ENCODE measurements at places on chromosomes 3 and 15. TPM values are rescaled to one million over a fixed set of nuclear protein-coding genes. Genes with fewer than 3 reads are reported as not detected.

IDH2 gene
- total RNA-seq: 67.7 TPM

DNA sequence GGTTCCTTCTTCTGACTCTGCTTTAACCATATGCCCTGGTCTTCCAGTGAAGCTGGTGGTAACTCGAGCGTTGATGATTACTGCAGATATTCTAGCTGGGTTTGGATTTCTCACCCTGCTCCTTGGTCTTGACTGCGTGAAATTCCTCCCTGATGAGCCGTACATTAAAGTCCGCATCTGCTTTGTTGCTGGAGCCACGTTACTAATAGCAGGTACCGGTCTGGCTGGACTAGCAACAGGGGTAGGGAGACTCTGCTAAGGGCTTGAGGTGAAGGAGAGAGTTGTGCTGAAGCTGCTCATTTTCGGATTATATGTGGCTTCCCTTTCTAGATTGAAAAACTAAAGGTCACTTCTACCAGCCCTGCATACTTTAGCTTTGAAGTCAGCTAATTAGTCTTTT, 16.8 kb downstream of the CLDN16 start:
- H3K27ac ChIP-seq: no peak overlapping the region
- H3K4me3 ChIP-seq: no peak overlapping the region
- no peak for DNase-seq
- H3K36me3 ChIP-seq: no peaks in the 10 kb centered on the region
- H3K27me3 ChIP-seq: no peaks in the 10 kb centered on the region

C15orf39 gene
- 12.5 TPM for total RNA-seq

DNA sequence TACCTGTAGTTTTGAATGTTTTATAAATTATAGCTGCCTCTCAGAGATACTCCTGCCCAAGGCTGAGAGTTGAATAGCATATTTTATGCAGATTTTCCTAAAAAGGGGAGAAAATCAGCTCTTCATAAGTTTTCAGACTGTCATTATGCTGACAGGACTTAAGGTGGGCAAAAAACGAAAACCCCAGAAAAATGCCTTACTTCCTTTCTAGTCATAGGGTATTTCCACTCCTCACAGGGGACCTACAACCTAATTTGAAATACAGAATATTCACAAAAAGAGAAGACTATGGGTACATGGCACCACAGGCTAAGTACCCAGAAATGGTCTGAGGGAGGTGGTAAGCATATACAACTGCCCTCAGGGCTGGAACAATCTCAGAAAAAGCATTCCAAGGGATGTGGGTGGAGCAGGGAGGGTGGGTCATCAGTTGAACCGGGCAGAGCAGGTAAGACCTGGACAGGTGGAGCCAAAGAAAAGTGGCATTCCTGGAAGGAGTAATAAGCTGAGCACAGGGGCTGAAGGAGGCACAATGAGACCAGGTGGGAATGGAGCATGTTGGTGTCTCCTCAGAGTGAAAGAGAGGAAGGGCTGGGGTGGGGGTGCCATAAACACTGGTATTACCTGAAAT, 10.6 kb upstream of the OXSR1 start:
- H3K27ac ChIP-seq: peak overlapping the region; percentile 75
- DNase-seq: no peak

GRCh38 chr3:185927501-185928200, 10.2 kb downstream of the TRA2B start:
- peak; percentile 41 for DNase-seq
- peaks cover 44% of the 10 kb centered on the region for H3K36me3 ChIP-seq
- H3K4me3 ChIP-seq: peak overlapping the region; percentile 44
- no peaks in the 10 kb centered on the region for H3K27me3 ChIP-seq
- peak overlapping the region; percentile 66 for H3K27ac ChIP-seq
- peaks cover 66% of the 10 kb centered on the region for H3K4me1 ChIP-seq

GRCh38 chr3:105700575-105700974, 168.2 kb downstream of the CBLB start:
- H3K4me1 ChIP-seq: peaks cover 26% of the 10 kb centered on the region
- DNase-seq: peak; percentile 8
- H3K27ac ChIP-seq: no peak overlapping the region
- no peak overlapping the region for H3K4me3 ChIP-seq

DNA sequence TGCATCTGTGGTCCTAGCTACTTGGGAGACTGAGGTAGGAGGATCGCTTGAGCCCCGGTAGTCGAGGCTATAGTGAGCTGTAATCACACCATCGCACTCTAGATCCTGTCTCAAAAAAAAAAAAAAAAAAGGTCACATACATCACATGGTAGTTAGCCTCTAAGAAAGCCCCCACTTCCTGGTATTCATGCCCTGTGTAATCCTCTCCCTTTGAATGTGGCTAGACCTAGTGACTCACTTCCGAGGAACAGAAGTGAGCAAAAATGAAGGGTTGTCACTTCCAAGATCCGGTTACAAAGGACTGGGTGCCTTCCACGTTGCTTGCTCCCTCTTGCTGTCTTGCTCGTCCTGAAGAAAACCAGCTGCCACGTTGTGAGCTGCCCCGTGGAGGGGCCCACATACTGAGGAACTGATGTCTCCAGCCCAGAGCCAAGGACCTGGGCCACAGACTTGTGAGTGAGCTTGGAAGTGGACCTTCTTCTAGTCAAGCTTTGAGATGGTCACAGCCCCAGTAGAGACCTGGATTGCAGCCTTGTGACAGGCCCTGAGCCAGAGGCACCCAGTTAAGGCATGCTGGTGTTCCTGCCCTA, 12.6 kb upstream of the LCTL start:
- H3K27ac ChIP-seq: no peak overlapping the region
- H3K36me3 ChIP-seq: no peaks in the 10 kb centered on the region
- peak; percentile 54 for DNase-seq
- peaks cover 26% of the 10 kb centered on the region for H3K4me1 ChIP-seq
- H3K4me3 ChIP-seq: no peak overlapping the region

PTX3 gene
- total RNA-seq: 300 TPM

DNA sequence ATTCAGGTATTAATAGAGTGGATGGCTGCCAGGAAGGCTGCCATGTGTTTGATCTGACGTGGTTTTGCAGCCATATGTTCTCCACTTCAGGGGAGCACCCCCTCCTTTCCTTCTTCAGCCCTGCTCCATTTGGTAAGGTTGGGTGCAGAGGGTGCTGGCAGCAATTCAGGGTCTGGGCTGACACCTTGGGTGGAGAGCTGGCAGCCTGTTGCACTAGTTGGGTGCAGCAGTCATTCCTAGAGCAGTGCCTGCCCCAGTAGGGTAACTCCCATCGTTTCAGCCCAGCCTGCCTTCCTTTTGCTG, 1.5 kb downstream of the TYRO3 start:
- DNase-seq: no peak
- no peaks in the 10 kb centered on the region for H3K27me3 ChIP-seq
- H3K36me3 ChIP-seq: no peaks in the 10 kb centered on the region
- no peak overlapping the region for H3K4me3 ChIP-seq

- no peak overlapping the region for H3K4me3 ChIP-seq
- H3K27ac ChIP-seq: no peak overlapping the region
- H3K36me3 ChIP-seq: peaks cover 38% of the 10 kb centered on the region
These were observed 62.0 kb downstream of the AP4E1 start for GRCh38 chr15:50970524-50970923.

DNA sequence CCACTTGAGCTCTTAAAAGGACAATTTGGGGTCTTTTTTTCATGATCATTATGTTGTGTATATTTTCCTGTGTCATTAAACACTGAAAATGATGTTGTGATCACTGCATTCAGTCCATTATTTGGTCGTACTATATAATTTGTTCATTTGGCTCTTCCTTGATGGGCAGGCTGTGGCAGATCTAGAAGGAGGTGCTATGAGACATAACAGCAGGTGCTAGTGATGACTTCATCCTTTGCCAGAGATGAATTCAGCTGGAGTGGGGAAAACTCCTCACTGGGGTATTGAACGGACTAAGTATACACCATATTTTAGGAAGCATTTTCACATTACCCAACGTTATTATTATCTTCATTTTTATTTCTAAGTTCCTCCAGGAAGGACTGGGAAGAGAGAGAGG, 12.0 kb downstream of the CMTM7 start:
- H3K4me3 ChIP-seq: no peak overlapping the region
- H3K27ac ChIP-seq: no peak overlapping the region
- no peaks in the 10 kb centered on the region for H3K36me3 ChIP-seq
- DNase-seq: no peak
- H3K4me1 ChIP-seq: peaks cover 5% of the 10 kb centered on the region
- H3K27me3 ChIP-seq: no peaks in the 10 kb centered on the region

DNA sequence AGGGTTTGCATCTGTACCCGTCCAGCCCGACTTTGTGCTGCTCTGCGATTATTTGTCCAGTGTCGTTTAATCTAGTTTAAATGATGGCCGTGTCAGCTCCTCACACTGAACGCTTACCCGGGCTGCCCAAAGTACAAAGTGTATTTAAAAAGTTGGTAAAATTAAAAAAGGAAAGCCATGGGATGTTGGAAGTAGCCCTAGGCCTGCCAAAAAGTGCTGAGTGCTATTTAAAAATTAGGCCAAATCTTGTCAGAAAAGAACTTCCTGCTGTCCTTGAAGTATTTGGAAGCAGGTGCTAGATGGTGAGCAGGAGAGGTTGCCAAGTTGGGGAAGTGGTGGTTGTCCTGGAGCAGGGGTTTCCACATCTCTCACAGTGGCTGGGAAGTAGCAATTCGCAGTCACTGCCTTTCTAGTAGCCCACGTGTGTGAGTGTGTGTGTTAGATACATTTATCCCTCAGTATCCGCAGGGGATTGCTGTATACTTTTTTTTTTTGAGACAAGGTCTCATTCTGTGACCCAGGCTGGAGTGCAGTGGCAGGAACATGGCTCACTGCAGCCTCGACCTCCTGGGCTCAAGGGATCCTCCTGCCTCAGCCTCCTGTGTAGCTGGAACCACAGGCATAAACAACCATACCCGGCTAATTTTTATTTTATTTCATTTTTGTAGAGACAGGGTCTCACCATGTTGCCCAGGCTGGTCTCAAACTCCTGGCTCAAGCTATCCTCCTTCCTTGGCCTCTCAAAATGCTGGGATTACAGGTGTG, 664 bp downstream of the PPCDC start:
- no peaks in the 10 kb centered on the region for H3K27me3 ChIP-seq
- peak; percentile 58 for DNase-seq
- H3K27ac ChIP-seq: peak overlapping the region; percentile 47
- peak overlapping the region; percentile 97 for H3K4me3 ChIP-seq

IP6K2 gene
- 59.6 TPM for total RNA-seq

NPAP1 gene
- not detected for total RNA-seq

DNA sequence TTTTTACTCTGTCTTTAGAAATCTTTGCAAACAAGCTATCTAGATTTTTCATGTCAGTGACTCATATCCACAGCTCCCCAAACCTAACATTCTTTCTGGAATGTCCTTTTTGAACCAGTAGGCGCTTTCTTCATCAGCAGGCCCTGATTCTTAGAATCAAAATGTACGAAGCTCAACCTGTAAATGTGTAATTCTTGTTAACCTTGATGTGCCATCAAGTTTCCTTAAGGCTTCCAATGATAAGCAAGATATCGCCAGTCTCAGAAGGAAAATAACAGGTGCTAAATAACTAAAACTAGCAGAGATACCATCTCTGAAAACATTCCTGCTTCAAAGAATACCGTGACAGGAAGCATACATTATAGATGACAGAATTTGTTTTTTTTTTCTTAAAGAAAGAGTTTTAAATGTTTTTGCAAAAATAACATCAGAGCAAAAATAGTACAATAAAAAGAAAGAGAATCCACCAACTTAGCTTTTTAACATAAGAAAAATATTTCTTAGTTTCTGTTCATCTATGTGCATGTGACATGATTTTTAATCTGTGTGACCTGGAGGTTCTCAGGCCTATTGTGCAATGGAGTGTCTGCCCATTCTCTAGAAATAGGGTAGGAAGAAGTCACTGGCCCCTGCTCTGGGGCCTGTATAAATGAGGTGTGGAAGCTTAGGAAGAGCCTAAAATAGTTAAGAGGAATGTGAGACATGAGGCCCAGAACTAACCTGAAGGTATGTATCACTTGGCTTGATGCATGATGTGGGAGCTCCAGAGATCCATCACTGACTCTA, 14.7 kb upstream of the SECISBP2L start:
- H3K27me3 ChIP-seq: no peaks in the 10 kb centered on the region
- H3K4me1 ChIP-seq: peaks cover 8% of the 10 kb centered on the region
- H3K36me3 ChIP-seq: no peaks in the 10 kb centered on the region

ACKR2 gene
- 0.11 TPM for total RNA-seq

DNA sequence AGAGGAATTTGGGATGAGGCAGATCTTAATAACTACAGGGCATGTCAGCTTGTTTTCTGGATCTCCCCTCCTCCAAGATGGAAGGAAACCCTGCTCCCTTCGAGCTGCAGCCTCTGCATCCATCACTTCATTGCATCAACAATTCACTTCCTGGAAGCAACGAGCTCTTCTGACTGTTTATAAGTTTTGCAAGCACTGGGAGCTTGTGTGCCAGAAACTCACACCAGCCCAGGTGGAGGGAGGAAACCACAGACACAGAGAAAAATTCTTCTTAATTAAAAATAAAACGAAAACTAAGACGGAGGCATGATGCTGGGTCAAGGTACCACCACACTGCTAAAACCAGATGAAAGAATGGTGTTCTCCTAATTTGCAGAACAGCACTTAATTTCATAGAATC, 10.6 kb downstream of the LRIG1 start:
- no peaks in the 10 kb centered on the region for H3K36me3 ChIP-seq
- DNase-seq: peak; percentile 8
- no peak overlapping the region for H3K27ac ChIP-seq
- no peak overlapping the region for H3K4me3 ChIP-seq
- no peaks in the 10 kb centered on the region for H3K27me3 ChIP-seq
- H3K4me1 ChIP-seq: peaks cover 28% of the 10 kb centered on the region

TBC1D5 gene
- total RNA-seq: 69.9 TPM

- peaks cover 15% of the 10 kb centered on the region for H3K36me3 ChIP-seq
- peak; percentile 79 for DNase-seq
These were observed 1.0 kb downstream of the PDE12 start for GRCh38 chr3:57557085-57557537.

DNA sequence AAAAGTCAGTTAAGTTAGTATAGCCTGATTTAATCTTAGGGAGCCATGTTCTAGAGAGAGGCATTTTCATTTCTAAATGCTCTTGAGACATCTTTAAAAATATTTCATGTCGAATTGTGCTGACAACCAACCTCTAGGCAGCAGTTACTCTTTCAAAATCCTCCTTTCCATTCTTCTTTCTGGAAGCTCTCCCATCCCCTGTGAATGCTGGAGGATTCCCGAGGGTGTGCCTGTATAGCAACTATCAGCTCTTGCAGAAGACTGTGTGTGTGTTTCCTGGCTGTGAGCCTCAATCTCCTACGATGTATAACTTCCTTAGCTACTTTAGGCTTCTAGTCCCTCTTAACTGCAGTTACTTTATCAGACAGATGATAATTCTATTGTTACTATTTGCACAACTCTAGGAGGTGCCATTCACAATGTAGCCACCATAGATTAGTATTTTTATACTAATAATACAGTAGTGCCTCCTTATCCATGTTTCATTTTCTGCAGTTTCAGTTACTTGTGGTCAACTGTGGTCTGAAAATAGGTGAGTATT, 250.3 kb downstream of the EDEM1 start:
- H3K4me3 ChIP-seq: no peak overlapping the region
- no peaks in the 10 kb centered on the region for H3K4me1 ChIP-seq
- no peak for DNase-seq

- no peaks in the 10 kb centered on the region for H3K36me3 ChIP-seq
- DNase-seq: peak; percentile 40
- peak overlapping the region; percentile 17 for H3K27ac ChIP-seq
- no peaks in the 10 kb centered on the region for H3K27me3 ChIP-seq
These were observed 886.3 kb downstream of the ROBO1 start for GRCh38 chr3:78881501-78881900.

RETNLB gene
- total RNA-seq: not detected

SYNPR gene
- total RNA-seq: not detected

LDHAL6B gene
- not detected for total RNA-seq

- H3K27me3 ChIP-seq: no peaks in the 10 kb centered on the region
- no peak overlapping the region for H3K4me3 ChIP-seq
- H3K27ac ChIP-seq: no peak overlapping the region
- H3K36me3 ChIP-seq: no peaks in the 10 kb centered on the region
These were observed 160.9 kb downstream of the ADAMTS17 start for GRCh38 chr15:100180921-100181320.

Data from GM23248 (cell line).